ENCODE measurements at places on chromosomes 1 and 21. TPM values are rescaled to one million over a fixed set of nuclear protein-coding genes. Genes with fewer than 3 reads are reported as not detected.

AK5 gene
- 1.0 TPM for total RNA-seq

ZNF683 gene
- total RNA-seq = 1.2 TPM

ZSWIM5 gene
- total RNA-seq = 3.6 TPM

EPHX1 gene
- 233 TPM for total RNA-seq

TENT5C gene
- total RNA-seq = 23.2 TPM

ATP13A2 gene
- 39.9 TPM for total RNA-seq

C1orf115 gene
- 26.3 TPM for total RNA-seq

DCDC2B gene
- total RNA-seq = 3.2 TPM

BSND gene
- total RNA-seq = not detected

PTCH2 gene
- 1.0 TPM for total RNA-seq

LCE2A gene
- total RNA-seq = not detected

EVA1B gene
- total RNA-seq = 25.7 TPM

SH2D2A gene
- total RNA-seq = 3.5 TPM

SPOCD1 gene
- 21.6 TPM for total RNA-seq

EPB41 gene
- 58.6 TPM for total RNA-seq

KCNC4 gene
- total RNA-seq = 10.0 TPM

SERPINC1 gene
- total RNA-seq = 0.30 TPM
